ENCODE measurements at places on chromosomes 7 and 10.

DNA sequence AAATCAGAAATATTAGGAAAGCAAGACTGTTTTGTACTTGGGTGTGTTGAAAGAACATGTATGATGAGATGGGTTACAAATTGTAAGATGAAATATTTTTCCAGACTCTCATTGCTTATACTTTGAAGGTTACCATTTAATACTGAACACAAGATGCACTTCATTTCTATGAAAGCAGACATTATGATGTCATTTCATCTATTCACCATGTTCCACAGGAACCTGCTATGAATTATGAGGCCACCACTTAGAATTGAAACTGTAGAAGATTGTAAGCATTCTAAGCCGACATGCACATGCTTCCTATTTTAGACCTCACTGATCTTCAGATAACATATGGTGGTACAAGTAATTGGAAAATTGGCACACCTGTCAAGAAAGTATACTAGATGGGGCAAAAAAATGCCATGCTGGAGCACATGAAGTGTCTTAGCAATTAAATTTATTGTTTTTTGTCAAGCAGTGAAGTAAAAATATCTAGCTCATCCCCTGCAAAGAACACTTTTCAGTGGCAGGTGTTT is 195.0 kb downstream of the PHF14 start:
- no peak for DNase-seq

GRCh38 chr7:79464051-79464450 is 10.6 kb upstream of the MAGI2 start:
- no peak for DNase-seq

DNA sequence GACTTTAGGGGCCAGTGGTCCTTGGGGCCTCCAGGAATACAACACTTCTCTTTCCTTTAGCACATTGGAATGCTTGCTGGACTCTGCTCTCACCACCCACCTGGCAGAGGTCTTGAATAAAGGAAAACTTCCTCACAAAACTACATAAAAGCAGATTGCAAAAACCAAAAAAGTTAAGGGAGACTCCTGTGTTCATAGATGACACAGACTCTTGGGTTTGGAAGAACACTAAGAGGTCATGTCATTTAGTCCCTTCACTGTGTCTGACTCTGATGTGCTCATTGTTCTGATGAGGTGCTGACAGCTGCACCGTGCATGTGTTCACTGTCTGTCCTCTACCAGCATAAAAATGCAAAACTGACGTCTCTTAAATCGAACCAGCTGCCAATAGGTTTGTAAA is 11.4 kb downstream of the BLNK start:
- no peak for DNase-seq

- DNase-seq: peak; percentile 51
These were observed 27.3 kb downstream of the POU6F2 start for GRCh38 chr7:39005036-39005435.

All from brain (organoid and tissue), 16 donors.